ENCODE measurements at places on chromosomes 12 and 14.
A peak's percentile ranks its signal among the peaks of the same experiment; 100 is the strongest.

GRCh38 chr14:42004321-42004720 is 397.6 kb downstream of the LRFN5 start:
- DNase-seq: no peak

DNA sequence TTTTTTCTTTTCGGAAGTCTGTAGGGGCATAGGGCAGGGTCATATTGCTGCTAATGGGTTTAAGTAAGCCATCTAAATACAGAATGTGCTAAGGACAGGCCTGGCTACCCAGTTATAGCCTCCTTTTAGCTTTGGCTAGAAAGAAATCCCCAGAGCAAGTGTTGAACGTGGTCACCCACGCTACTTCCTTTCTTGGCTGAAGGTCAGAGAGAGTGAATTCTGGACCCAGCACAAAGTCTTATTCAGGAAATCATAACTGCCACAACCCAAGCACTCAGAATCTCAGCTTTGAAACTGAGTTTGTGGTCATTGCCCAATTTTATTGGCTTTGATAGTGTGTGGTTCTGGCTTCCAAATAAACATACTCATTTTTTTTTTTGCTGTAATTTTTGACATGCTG is 542.1 kb upstream of the ATP2B1 start:
- DNase-seq: no peak

- no peak for DNase-seq
These were observed 39.8 kb downstream of the SAMD4A start for GRCh38 chr14:54606631-54607133.

DNA sequence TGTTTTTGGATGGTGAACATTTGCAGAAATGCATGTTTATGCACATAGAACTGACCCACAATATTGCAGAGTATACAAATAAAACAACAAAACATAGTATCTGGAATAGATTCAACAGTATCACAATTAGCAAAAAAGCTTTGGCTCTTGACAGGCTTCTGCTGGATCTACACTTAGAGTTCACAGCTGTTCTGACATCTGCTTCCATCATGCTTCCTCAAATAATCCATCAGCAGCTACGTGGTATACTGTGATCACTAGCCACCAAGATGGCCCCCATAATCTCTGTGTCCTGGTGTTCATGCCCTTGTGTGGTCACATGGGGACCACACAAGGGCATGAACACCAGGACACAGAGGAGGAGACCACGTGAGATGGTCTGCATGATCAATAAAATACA is 166.6 kb upstream of the CCDC198 start:
- no peak for DNase-seq

DNA sequence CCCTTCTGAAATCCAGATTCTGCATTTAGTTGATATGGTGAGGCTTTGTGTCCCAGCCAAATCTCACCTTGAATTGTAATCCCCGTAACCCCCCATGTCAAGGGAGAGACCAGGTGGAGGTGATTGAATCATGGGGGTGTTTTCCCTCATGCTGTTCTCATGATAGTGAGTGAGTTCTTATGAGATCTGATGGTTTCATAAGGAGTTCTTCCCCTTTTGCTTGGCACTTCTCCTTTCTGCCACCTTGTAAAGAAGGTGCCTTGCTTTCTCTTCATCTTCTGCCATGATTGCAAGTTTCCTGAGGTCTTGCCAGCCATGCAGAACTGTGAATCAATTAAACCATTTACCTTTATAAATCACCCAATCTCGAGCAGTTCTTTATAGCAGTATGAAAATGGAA is 23.1 kb upstream of the C12orf42 start:
- DNase-seq: no peak

GRCh38 chr12:94593822-94594442 is 56.4 kb downstream of the TMCC3 start:
- no peak for DNase-seq

- DNase-seq: no peak
These were observed 9.3 kb downstream of the AMN start for GRCh38 chr14:102931580-102932285.

DNA sequence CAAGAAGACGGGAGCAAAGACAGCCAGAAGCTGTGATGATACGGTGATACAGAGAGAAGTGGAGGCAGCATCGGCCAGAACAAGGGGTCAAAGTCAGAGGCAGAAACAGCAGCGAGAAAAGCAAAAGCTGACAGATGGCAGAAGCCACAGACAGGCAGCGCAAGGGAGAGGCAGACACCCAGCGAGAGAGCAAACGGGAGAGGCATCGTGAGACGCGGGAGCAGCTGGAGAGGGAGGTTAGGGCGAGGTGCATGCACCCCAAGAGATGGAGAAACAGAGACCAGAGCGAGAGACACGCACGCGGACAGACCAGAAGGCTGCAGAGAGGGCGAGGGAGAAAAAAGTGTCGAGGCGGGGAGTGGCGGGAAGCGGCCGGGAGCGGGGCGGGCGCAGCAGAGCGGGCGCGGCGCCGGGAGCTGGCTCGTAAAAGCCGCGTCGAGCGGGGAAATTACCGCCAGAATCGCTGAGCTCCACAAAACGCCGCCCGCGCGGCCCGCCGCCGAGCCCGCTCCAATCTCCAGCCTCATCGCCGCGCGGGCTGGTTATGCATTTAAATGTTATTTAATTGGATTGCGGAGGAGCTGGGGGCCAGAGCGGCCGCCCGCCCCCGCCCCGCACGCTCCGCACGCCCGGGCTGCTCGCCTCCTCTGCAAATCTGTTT is 15.6 kb downstream of the SMUG1 start:
- DNase-seq: no peak

- DNase-seq: no peak
These were observed 62.1 kb downstream of the E2F7 start for GRCh38 chr12:77003246-77003645.

DNA sequence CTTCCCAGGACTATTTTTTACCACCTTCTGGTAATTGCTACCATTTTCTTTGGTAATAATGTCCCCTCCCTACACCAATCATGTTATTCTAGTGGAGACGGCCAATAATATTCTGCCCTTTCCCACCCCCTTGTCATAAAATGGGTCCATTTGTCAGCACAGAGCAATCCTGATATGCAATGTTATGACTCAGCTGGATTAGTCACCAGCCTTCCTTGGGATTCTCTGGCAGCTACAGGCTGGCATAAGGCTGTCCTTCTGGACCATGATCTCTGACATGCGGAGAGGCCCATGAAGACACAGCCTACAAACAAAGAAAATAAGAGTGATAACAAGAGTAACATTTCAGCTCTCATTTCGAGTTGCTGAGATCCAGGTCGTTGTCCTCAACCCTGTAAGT is 222.0 kb upstream of the CPNE8 start:
- DNase-seq: no peak

DNA sequence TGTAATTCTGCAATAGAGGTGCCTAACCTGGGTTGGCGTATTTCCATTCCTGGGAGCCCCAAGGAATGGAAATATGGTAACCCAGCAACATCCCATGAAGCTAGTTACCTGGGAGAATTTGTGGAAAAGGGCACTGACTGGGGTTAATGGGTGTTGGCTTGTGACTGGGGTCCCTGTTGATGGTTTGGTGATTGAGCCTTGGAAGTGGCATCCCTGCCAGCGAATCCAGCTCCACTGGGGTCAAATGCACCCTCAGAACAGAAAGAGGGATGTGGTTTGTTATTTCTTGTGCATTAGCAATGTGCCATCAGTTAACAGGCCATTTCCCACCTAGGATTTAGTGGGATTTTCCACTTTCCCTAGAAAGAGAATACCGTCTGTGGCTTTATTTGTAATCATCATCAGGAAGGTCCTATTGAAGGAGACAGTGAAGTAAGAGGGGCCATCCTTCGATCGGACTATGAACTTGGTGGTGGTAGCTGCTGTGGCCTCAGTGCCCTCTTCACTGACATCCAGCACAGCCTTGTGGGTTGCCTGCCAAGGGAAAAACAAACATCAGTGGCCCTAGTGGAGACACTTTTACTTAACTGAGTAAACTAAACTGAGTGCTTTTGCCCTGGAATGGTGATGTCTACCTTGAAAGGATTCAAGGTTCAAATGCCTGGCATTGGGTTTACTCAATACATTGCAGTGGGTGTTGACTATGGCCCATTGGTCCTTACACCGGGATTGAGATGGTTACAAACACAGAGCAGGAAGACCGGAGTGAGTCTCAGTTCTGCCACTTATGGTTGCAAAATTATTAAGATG is 10.4 kb upstream of the SERPINA11 start:
- no peak for DNase-seq

- no peak for DNase-seq
These were observed 50.9 kb downstream of the CLIP1 start for GRCh38 chr12:122371475-122372045.

DNA sequence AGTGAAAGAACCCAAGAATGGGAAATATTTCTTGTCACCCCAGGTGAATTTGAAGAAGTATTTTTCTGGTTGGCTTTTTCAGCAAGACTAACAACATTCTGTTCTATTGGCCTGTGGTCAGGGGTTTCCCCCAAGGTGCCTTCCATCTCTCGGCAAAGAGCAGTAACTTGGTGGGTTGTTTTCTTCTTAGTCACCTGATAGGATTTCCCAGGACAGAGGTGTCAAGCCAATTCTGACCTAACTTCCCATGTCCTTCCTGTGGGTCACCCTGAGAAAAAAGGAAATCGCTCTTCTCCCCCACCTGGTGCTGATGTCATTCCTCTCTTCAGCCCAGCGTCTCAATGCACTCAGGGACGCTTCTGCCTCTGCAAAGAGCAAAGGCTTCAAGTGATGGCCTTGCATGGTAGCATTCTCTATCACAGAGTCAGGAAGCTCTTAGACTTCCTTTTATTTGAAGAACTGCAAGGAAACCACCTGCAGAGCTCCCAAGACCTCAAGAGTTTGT is 16.1 kb upstream of the IFNG start:
- DNase-seq: peak; percentile 27

DNA sequence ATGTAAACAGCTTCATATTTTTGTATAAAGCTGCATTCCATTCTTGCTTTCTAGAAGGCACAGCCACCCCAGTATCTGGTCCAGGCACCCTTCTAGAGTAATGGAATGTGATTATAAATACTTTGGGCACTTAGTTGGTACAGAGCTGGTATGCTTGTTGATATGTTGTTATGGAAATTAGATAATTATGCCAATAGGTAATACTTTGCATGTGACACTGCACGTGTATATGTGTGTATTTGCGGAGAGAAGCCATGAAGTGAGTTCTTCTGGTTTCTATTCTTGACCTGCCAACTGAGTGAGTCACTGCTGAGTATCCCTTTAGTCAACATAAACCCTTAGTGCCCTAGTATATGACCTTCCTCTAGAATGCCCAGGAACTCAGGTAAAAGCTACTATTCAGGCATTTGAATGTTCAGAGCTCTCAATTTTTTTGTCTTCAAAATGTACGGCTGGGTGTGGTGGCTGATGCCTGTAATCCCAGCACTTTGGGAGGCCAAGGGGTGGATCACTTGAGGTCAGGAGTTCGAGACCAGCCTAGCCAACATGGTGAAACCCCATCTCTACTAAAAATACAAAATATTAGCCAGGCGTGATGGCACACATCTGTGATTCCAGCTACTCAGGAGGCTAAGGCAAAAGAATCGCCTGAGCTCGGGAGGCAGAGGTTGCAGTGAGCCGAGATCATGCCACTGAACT is 6.2 kb upstream of the TCP11L2 start:
- no peak for DNase-seq

GRCh38 chr14:65351493-65352194 is 60.9 kb upstream of the FUT8 start:
- DNase-seq: no peak

DNA sequence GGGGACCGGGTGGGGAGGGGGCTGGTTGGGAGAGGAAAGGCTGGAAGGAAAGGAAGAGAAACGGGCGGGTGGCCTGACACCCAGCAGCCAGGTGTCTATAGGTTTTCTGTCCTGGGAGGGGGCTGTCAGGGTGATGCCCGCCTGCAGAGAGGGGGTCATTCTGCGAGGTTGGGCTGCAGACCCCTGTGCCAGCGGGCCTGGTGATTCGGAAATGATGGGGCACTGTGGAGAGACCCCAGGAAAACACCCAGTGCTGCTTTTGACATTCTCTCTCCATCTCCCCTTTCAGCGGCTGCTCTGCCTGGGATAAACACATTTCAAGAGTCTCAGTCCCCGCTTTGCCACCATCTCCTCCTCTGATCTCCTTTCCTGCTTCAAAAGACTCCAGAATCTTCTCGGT is 168.5 kb upstream of the RTL1 start:
- DNase-seq: no peak

GRCh38 chr12:88445705-88446394 is 134.4 kb downstream of the KITLG start:
- no peak for DNase-seq

GRCh38 chr12:131507881-131508280 is 203.0 kb upstream of the SFSWAP start:
- DNase-seq: no peak

- no peak for DNase-seq
These were observed 30.6 kb downstream of the CCER1 start for GRCh38 chr12:90924406-90924805.

DNA sequence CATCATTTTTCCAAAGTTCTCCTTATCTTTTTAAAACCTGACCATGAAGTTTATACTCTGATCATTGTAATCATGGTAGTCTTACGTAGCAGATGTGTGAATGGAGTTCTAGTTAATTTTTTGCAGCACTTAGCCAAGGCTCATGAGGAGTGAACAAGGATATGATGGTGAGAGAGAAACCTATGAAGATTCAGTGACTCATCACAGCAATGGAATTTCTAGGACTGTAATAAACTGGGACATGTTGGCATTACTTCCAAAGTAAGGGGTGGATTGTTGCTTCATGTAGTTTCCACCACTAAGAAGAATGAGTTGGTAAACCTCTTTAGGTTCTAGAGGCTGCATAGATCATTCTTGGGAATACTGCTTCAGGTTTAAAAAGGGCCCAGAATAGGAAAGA is 102.7 kb downstream of the LRRIQ1 start:
- no peak for DNase-seq

DNA sequence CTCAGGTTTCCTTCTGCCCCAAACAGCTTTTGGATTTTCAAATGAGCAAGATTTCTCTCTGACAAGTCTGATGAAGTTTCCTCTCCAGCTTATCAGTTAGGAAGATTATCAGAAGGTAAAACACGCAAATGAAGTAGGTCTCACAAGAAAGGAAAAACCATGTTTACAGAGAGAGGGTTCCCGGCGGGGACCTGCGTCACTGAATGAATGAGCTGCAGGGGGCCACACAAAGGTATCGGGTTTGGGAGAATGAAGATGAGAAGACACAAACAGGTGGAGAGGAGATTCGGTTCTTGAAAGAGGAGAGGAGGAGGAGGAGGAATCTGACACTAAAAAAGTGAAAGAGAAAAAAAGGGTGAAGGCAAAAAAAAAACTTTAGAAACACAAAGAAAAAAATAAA is 208.6 kb downstream of the CALM1 start:
- DNase-seq: no peak

DNA sequence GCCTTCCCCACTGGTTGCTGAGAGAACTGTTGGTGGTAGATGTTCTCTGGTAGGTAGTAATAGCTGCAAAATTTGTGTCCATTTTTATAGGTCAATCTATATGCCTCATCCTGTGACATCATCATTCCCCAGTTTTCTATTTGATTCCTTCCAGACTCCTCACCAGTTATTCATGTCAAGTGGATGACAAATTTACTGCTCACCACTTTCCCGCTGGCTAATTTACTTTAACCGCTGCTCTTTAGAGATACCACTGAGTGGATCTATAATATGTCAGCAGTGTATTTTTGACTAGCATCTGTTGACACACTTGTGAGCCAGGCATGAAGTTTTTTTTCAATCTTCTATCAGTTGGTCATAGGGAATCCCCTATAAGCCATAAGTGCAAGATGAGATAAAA is 24.6 kb downstream of the GPR65 start:
- no peak for DNase-seq
